ENCODE measurements at places on chromosomes 1 and 21. TPM values are rescaled to one million over a fixed set of nuclear protein-coding genes. Genes with fewer than 3 reads are reported as not detected.

DNA sequence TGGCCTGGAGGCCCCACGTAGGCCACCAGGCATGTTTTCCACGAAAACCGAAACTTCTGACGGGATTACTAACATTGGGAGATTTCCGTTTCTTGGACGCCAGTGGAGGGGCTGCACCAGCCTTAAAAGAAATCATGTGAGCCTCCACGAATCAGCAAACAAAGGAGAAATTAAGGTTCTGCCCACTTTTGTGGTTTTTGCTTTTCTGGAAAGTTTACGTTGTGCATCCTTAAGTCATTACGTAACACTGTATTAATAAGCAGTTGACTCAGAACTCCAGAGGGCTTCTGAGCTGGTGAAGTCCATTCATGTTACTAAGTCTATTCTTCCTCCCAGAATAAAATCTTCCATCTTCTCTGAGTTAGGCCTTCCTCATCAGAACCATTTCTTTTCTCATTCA, 168.5 kb downstream of the PSMG1 start:
- H3K36me3 ChIP-seq = no peaks in the 10 kb centered on the region
- no peak overlapping the region for H3K27ac ChIP-seq
- H3K4me3 ChIP-seq = no peak overlapping the region

- no peak overlapping the region for H3K4me3 ChIP-seq
- DNase-seq = no peak
Observed at GRCh38 chr1:158093376-158093775, 87.3 kb upstream of the CD1D start.

GRCh38 chr1:41171266-41171874, 70.7 kb downstream of the SCMH1 start:
- no peaks in the 10 kb centered on the region for H3K4me1 ChIP-seq
- H3K36me3 ChIP-seq = no peaks in the 10 kb centered on the region
- H3K27ac ChIP-seq = no peak overlapping the region
- no peak overlapping the region for H3K4me3 ChIP-seq

GRCh38 chr1:1101503-1101902, 14.4 kb downstream of the C1orf159 start:
- H3K4me1 ChIP-seq = no peaks in the 10 kb centered on the region
- DNase-seq = no peak
- no peaks in the 10 kb centered on the region for H3K36me3 ChIP-seq
- H3K27ac ChIP-seq = no peak overlapping the region
- H3K27me3 ChIP-seq = no peaks in the 10 kb centered on the region

- H3K27me3 ChIP-seq = no peaks in the 10 kb centered on the region
- no peak overlapping the region for H3K27ac ChIP-seq
- DNase-seq = no peak
- no peak overlapping the region for H3K4me3 ChIP-seq
Observed at GRCh38 chr1:48741380-48741779, 35.3 kb downstream of the BEND5 start.

GRCh38 chr1:206469933-206470691, at the start of gene IKBKE:
Gene IKBKE, plus strand, starts transcription at chr1:206470476. Its CDS starts 2,752 bp downstream, at chr1:206473228.
- no peaks in the 10 kb centered on the region for H3K36me3 ChIP-seq
- no peaks in the 10 kb centered on the region for H3K27me3 ChIP-seq
- DNase-seq = no peak
- no peaks in the 10 kb centered on the region for H3K4me1 ChIP-seq
- H3K4me3 ChIP-seq = peak within 1 kb of the TSS; percentile 46

DNA sequence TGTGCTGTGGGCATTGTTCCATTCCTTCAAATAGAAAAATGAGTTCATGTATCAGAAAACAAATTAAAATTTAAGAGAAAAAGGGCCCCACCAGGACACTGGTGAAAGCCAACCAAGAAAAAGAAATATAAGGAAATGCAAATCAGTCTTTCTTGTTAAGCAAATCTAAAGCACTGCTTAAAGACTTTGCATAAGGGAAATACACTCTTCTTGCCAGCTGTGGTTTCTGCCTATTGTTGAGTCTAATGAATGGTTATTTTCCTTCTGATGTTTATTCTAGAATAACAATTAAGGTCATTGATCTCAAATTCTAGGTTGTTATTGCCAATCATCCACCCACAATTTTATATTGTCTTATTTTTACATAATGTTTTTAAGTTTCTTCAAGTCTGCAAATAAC, 158.6 kb upstream of the SNX7 start:
- no peak overlapping the region for H3K4me3 ChIP-seq
- no peaks in the 10 kb centered on the region for H3K36me3 ChIP-seq
- no peak for DNase-seq
- no peaks in the 10 kb centered on the region for H3K4me1 ChIP-seq
- no peaks in the 10 kb centered on the region for H3K27me3 ChIP-seq

DNA sequence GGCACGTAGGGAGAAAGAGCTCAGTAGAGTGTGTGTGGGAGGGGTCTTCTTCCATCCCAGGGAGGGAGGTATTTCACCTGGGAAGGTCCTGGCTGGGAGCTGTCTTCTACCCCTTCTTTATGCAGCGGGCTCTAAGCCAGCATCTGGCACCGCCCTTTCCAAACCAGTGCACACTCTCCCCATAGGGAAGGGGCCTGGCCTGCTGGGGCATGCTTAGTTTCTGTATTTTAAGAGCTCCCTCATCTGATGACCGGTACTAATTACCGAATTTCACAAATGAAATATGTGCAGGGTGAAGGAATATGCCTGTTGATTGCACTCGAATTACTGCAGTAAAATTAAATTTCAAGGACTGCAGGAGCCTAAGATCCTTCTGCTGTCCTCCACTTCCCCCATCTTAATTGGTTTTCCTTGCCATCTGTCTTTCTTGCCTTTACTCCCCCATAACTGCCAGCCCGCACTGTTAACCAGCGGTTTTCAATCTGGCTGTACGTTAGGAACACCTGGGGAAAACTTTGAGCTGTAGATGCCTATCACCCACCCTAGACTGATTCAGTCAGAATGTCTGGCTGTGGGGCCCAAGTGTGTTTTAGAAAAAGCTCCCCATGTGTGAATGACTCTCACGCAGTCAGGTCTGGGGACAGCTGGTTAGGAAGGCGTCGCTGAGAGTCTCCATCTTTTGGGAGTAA, 20.1 kb downstream of the GALNT2 start:
- no peak overlapping the region for H3K27ac ChIP-seq
- no peaks in the 10 kb centered on the region for H3K4me1 ChIP-seq
- no peak for DNase-seq
- H3K4me3 ChIP-seq = no peak overlapping the region
- no peaks in the 10 kb centered on the region for H3K36me3 ChIP-seq
- H3K27me3 ChIP-seq = no peaks in the 10 kb centered on the region

SV2A gene
- 6.8 TPM for total RNA-seq

- H3K27ac ChIP-seq = no peak overlapping the region
- no peaks in the 10 kb centered on the region for H3K4me1 ChIP-seq
- H3K4me3 ChIP-seq = no peak overlapping the region
- H3K36me3 ChIP-seq = no peaks in the 10 kb centered on the region
- H3K27me3 ChIP-seq = no peaks in the 10 kb centered on the region
Observed at GRCh38 chr21:43817157-43818086, 28.0 kb downstream of the RRP1 start.

NBPF6 gene
- total RNA-seq = not detected

PPIH gene
- 45.1 TPM for total RNA-seq

FCN3 gene
- 2.4 TPM for total RNA-seq

IFFO2 gene
- total RNA-seq = 4.1 TPM

UBE2U gene
- not detected for total RNA-seq

- DNase-seq = no peak
- H3K27me3 ChIP-seq = no peaks in the 10 kb centered on the region
- H3K27ac ChIP-seq = no peak overlapping the region
- H3K4me3 ChIP-seq = no peak overlapping the region
- no peaks in the 10 kb centered on the region for H3K4me1 ChIP-seq
Observed at GRCh38 chr1:200157715-200158114, 130.2 kb downstream of the NR5A2 start.

DNA sequence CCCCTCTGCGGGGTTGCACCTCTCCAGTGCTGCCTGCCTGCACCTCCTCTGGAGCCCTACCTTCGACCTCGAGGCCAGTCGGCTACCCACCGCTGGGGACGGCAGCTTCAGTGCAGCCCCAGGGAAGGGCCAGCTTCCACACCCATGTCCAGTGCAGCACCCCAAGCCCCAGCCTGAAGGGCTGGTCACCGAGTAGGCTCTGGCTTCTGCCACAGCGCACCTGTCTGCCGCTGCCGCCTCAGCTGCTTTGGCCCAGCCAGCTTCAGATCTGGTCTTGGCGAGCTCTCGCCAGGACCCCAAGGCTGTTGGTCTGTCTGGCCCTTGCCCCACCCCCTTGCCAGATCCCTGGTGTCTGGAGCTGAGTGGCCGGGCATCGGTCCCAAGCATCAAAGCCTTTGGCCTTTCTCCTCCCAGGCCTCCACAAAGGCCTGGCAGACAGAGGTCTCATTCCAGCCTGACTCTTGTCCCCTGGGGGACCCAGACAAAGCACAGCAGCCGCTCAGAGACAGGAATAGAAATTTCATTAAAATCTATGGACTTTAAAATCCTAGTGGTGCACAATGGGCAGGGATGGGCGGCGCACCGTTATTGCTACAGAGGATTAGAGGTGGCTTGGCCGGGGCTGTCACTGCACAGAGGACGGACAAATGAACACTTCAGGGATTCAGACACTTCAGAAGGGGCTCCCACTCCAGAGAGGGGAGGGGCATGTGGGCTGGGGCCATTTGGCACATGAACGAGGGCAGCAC, 4.8 kb downstream of the CCDC24 start:
- no peaks in the 10 kb centered on the region for H3K27me3 ChIP-seq
- no peaks in the 10 kb centered on the region for H3K4me1 ChIP-seq
- no peak for DNase-seq
- H3K27ac ChIP-seq = peak overlapping the region; percentile 16
- H3K36me3 ChIP-seq = no peaks in the 10 kb centered on the region

Data from uterus (tissue), 4 donors.